Left kidney (tissue), 8 donors: ENCODE measurements at places on chromosomes 2 and 18.

GRCh38 chr2:240948086-240948485 is 42.0 kb downstream of the CROCC2 start:
- no peak for DNase-seq

- peak; percentile 60 for DNase-seq
These were observed 52.4 kb downstream of the PMS1 start for GRCh38 chr2:189836644-189837043.

GRCh38 chr18:66160007-66160406 is 409.2 kb downstream of the CDH7 start:
- DNase-seq = no peak

DNA sequence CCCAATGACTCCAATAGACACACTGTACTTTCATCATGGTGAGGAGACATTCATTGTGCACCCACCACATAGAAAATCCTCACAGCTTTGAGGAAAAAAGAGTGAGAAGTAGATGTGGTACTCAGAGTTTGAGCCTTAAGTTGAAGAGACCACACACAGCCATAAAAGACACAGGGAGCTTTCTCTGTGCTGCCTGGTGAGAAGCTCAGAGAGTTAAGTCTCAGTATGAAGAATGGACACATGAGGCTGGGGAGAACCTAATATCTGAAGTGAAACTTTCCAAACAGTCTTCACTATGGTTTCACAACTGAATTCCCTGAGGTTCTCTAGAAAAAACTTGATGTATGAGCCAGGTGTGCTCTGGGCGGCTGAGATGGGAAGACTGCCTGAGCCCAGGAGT is 237.9 kb downstream of the NBAS start:
- DNase-seq = no peak

GRCh38 chr2:76247006-76247405 is 536.3 kb upstream of the GCFC2 start:
- DNase-seq = no peak

GRCh38 chr2:26655611-26656195 is 14.5 kb upstream of the CIB4 start:
- DNase-seq = no peak

- no peak for DNase-seq
These were observed 10.7 kb upstream of the TWSG1 start for GRCh38 chr18:9323750-9324445.

DNA sequence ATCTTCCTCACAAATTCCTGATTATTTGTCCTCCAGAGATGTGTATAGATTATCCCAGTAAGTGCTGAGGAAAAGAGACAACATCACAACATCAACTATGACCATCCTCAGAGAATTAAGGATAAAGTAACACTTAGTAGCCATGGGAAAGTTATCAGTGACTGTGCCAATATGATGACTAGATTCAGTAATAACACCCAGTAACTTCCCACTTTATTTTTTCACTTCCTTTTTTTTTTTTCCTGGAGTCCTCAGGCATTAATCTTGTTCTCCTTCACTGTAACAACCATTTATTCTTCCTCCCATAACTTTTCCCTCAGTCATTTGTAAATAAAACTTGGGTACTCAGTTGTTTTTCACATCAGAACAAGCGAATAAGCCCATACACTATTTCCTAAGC is 16.7 kb upstream of the PID1 start:
- no peak for DNase-seq
